ENCODE measurements at places on chromosomes 1 and 21. TPM values are rescaled to one million over a fixed set of nuclear protein-coding genes. Genes with fewer than 3 reads are reported as not detected.
A peak's percentile ranks its signal among the peaks of the same experiment; 100 is the strongest.

- H3K36me3 ChIP-seq = peaks cover 24% of the 10 kb centered on the region
- H3K4me3 ChIP-seq = no peak overlapping the region
- DNase-seq = no peak
- no peaks in the 10 kb centered on the region for H3K27me3 ChIP-seq
- no peaks in the 10 kb centered on the region for H3K4me1 ChIP-seq
- no peak overlapping the region for H3K27ac ChIP-seq
Measured at GRCh38 chr1:85707267-85707989, 805 bp downstream of the ZNHIT6 start.

DNA sequence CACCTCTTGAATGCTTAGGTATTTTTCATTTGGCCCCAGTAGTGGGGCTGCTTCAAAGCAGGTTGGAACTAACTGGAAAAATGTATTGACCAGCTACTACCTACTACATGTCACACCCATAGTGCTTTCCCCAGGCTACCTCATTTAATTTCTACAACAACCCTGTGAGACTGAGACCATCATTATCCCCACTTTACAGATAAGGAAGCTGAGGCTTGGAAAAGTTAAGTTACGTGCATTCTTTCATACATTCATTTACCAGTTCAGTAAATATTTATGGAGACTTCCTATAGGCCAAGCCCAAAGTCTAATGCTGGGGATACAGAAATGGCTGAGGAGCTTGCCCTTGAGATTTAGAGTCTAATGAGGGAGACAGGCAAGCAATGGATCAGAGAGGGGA is 14.5 kb upstream of the PADI3 start:
- H3K27ac ChIP-seq = no peak overlapping the region
- no peak for DNase-seq
- peaks cover 3% of the 10 kb centered on the region for H3K27me3 ChIP-seq
- no peak overlapping the region for H3K4me3 ChIP-seq
- peaks cover 15% of the 10 kb centered on the region for H3K4me1 ChIP-seq

DNA sequence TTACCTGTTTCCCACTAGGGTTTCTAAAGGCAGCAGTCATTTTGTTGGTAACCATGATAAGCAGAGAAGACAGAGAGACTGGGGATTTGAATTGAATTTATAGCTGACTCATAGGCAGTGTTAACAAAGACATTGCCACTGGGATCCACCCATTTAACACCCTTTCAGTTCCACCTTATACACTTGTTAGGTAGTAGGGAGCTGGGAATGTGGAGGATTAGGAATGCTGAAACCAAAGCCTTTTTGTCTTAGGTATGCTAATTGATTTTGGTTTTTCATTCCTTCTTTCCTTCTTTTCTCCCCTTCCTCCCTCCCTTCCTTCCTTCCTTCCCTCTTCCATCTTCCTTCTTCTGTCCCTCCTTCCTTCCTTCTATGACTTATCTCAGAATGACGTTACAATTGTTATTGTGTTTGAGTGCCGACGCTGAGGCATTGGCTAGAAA is 7.5 kb upstream of the EVI5 start:
- peaks cover 4% of the 10 kb centered on the region for H3K27me3 ChIP-seq
- no peak overlapping the region for H3K27ac ChIP-seq
- DNase-seq = no peak
- H3K4me1 ChIP-seq = peaks cover 22% of the 10 kb centered on the region
- H3K36me3 ChIP-seq = no peaks in the 10 kb centered on the region

GRCh38 chr1:156491151-156491949 is 9.2 kb downstream of the MEF2D start:
- H3K4me3 ChIP-seq = no peak overlapping the region
- H3K27ac ChIP-seq = no peak overlapping the region
- H3K27me3 ChIP-seq = no peaks in the 10 kb centered on the region
- DNase-seq = no peak
- H3K36me3 ChIP-seq = no peaks in the 10 kb centered on the region

DNA sequence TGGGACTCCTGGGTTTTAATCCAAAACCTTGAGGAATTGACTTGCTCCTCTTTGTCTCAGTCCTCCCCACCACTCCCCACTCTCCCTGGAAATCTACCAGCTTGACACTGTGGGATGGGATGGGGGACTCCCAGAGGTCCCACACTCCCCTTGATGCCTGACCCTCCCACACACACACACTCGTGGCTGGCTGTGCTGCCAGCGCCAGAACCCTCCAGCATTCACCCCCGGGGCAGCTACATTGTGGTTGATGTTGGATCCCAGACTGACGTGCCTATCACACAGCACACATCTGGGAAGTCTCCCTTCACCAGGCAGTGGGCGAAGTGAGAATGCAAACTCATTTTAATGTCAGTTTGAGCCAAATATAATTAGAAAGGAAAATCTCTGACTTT is 10.0 kb downstream of the KIRREL1 start:
- H3K4me1 ChIP-seq = peaks cover 91% of the 10 kb centered on the region
- peak overlapping the region; percentile 61 for H3K27ac ChIP-seq
- H3K36me3 ChIP-seq = no peaks in the 10 kb centered on the region
- H3K27me3 ChIP-seq = no peaks in the 10 kb centered on the region

DNA sequence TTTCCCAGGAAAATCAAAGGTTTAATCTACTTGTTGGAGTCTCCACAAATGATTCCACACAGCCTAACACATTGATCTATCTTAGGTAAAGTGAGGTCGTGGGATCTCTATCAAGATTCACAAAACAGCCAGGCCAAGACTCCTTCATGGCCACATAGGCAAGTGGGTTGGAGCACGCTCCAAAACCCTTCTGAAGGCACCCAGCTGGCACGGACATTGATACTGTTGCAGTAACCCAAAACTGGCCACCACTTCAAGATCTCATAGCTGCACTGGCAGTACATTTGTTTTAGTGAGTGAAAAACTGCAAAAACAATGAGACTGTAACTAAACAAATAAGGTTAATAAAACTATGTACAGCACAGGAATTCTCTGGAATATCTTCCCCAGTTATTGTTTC is 61.9 kb downstream of the COLGALT2 start:
- H3K36me3 ChIP-seq = no peaks in the 10 kb centered on the region
- peaks cover 9% of the 10 kb centered on the region for H3K4me1 ChIP-seq
- H3K27me3 ChIP-seq = no peaks in the 10 kb centered on the region
- no peak for DNase-seq

- no peak overlapping the region for H3K4me3 ChIP-seq
- peaks cover 3% of the 10 kb centered on the region for H3K36me3 ChIP-seq
- DNase-seq = no peak
- no peaks in the 10 kb centered on the region for H3K4me1 ChIP-seq
Measured at GRCh38 chr1:180560868-180561600, 2.3 kb downstream of the OVAAL start.

Gene CLDN17
- total RNA-seq = not detected

Gene TACSTD2
- total RNA-seq = 0.50 TPM

Gene C1orf115
- 11.5 TPM for total RNA-seq

Gene ZSWIM5
- 2.2 TPM for total RNA-seq

All from WTC11 (cell line).